ENCODE measurements at places on chromosomes 4 and X.

GRCh38 chr4:77745792-77746191 lies 73.4 kb downstream of the CNOT6L start:
- DNase-seq, result no peak

- no peak for DNase-seq
Observed at GRCh38 chrX:38999967-39000745, 198.9 kb downstream of the MID1IP1 start.

GRCh38 chr4:184456337-184456736 lies 18.0 kb downstream of the IRF2 start:
- DNase-seq, result no peak

DNA sequence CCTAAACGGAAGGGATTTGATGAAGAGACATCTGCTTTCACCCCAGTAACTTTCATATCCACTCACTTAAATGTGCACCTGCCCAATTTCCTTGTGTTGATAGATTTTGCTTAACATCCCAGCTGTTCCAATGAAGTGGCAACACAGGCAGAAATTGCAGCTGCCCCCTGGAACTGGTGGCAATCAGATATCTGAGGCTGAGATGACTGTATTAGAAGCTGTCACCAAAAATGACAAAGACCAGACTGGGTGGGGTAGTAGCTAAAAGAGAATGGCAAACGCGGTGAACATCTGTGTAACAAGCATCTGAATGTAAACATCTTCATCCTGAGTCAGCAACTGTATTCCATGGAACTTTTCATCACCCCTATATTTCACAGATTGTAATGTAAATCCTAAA lies 17.1 kb downstream of the GABRA2 start:
- no peak for DNase-seq

GRCh38 chrX:128754130-128754529 lies 701.9 kb upstream of the ACTRT1 start:
- DNase-seq, result no peak

DNA sequence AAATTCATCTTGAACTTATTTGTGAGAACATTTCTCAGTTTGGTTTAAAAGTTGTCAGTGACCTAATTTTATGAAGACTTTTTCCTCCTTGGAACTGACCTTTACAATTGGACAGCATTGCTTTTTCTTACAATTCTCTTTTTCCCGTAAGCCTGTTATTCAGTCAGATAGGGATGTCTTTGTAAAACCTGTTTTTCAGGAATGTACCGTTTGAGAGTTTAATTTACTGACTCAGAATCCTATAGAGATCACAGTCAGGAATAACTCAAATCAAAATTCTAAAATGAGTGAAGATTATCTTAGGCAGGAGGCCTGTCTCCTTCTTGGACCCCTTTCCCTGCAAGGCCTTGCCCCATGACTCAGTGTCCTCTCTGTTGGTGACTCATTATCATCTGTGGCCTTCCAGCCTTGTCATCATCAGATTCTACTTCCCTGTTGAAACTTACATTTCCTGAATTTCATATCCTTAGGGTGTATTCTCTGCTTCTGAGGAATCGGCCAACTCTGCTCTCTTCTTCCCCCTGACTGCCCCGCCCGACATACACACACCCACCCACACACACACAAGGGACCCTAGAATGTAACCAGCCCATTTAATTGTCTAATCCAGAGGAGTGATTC lies 99.8 kb downstream of the ARHGAP10 start:
- no peak for DNase-seq

DNA sequence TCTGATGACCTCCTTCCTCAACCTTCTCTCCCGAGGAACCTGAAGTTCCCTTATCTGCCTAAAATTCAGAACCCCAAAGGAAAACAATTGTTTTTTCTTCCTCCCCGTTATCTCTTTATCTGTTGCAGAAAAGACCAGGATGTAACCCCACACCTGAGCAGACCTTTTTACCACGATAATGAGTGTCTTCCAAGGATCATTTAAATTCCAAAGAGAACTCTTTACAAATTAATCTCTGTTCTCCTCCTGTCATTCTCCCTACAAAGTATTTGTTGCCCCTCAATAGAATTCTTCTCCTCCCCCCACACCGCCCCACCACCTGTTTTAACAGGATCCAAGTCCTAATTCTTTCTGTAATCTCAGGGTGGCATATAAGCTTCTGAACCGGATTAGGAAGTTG lies 78.5 kb upstream of the NLGN4X start:
- DNase-seq, result no peak

GRCh38 chrX:14554131-14554715 lies 24.9 kb downstream of the GLRA2 start:
- DNase-seq, result no peak

DNA sequence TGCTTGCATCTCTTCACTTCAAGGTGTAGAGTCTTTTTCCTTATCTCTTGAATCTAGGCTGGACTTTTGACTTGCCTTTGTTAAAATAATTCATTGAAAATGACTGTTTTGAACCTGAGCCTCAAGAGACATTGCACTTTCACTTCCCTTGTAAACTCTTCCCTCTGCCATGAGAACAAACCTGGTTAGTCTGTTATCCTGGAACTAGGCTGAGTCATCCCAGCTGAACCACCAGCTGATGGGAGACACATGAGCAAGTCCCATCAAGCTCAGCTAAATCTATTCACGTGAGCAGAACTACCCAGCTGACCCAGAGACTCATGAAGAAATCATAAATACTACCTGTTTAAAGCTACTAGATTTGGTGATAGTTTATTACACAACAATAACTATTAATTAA lies 202.3 kb upstream of the CENPE start:
- DNase-seq, result no peak

- no peak for DNase-seq
Observed at GRCh38 chrX:12610079-12610478, 181.1 kb upstream of the PRPS2 start.

GRCh38 chr4:71830497-71831190 lies 46.8 kb upstream of the GC start:
- DNase-seq, result no peak

DNA sequence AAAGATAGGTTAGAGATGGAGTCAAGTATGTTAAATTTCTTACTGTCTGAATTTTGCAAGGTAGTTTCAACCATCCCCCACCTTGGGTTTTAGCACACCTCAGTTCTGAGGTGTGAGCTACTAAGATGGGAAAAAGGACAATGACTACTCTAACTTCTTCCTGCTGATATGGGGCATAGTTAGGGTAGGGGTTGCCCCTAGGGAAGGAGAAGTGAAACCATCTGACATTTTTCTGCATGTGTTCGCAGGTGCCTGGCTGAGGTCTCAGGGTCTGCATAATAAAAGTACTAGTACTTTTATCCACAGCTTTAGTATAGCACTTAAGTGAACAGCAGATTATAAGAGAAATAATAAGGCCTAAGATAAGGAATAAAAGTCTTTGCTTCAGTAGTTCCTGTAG lies 129.5 kb upstream of the CYSLTR1 start:
- DNase-seq, result no peak

DNA sequence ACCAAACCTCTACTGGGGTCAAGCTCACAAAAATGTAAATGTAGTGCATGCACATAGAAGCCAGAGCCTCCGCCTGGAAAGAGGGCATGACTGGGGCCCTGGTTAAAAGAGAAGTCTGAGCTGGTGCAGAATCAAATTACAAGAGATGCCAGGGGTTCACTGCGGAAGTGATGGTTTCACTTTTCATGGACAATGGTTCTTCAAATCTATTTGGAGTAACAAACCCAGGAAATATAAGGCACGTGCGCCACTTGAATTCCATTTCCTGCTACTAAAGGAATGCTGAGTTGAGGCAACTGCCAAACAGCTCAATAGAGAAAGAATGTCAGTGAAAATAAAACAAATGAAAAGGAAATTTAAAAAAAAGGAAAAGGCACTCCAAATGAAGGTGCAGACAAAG lies 79.8 kb downstream of the FUNDC1 start:
- DNase-seq, result no peak

DNA sequence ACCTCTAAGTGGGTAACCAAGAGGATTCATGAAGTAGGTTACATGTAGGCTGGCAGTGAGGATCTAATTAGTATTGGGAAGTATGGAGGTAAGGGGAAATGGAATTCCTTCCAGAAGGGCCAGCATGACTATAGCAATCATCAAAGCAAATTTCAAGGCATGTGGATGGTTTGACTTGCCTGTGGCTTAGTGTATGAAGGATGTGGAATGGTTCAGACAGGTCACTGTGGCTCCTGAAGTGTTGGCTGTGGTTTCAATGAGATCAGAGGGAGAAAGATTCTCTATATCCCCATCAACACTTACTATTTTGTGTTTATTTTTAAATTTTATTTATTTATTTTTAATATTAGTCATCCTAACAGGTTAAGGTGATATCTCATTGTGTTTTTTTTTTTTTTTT lies 121.6 kb upstream of the TBC1D9 start:
- DNase-seq, result no peak

- DNase-seq, result no peak
Observed at GRCh38 chr4:175559126-175559525, 252.9 kb downstream of the GPM6A start.

DNA sequence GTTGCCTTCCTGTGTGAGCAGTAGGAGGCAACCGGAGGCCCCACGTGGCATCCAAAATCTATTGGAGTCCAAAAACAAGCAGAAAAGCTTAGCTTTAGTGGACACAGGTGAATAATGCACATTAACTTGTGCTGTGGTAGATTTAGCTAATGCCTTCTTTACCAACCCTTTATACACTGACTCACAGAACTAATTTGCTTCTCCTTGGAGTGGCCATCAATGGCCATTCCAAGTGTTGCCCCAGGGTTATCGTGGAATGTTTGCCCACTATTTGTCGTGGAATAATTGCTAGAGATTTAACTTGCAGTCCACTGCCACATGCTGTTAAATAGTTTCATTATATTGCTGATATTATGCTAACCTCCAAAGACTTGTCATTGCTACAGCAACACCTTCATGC lies 729.1 kb downstream of the STPG2 start:
- no peak for DNase-seq

DNA sequence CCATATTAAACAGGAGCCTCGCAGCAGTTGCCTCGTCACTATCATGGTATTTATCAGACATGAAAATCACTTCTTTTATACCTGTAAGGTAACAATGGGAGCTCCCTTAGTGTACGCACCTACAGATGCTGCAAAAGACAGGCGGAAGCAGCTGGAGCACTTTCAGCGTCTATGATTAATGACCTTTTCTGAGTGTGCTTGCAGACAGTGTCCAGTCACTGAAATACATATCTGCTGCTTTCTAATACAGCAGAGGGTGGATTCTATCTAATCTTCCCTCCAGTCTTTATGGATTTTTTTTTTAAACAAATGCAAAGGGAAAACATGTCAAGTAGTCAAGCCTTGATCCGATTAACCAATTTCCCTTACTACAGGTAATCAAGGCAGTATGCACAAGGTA lies 24.1 kb downstream of the DCTD start:
- DNase-seq, result no peak

GRCh38 chr4:140743194-140743931 lies 12.8 kb downstream of the TBC1D9 start:
- DNase-seq, result no peak

GRCh38 chrX:64427281-64427680 lies 32.0 kb upstream of the MTMR8 start:
- no peak for DNase-seq

DNA sequence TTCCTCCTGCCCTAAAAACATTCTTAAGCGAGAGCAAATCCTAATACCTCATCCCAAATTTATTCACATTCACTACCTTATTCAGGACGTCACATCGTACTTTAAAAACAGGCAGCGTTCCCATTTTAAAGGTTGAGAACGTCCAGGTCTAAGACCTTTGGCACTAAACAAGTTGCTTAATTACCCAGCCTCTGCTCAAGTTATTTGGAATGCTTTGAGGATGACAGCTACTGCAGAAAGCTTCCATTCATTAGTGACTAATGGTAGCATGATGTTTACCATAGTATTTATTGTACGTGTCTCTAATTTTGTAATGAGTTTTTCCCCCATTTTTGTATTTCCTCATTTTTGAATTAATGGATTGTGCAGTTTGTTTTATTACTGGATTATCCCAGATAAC lies 1.5 kb downstream of the USP38 start:
- DNase-seq, result no peak

- no peak for DNase-seq
Observed at GRCh38 chrX:146054311-146054710, 236.7 kb downstream of the SLITRK2 start.

DNA sequence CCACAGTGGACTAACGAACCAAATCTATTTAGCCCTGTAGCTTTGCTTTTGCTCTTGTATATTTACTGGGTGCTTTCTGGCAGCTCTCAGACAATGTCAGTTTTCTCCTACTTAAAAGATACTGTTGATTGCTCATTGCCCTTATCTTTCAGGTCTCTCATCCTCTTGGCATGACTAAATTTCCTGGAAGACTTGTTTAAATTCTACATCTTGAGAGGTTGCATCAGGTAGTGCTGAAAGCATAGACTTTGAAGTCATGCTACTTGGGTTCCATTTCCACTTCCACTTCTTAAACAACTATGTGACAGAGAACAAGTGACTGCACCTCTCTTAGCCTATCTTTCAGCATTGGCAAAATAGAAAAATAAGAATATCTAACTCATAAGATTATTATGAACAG lies 8.4 kb downstream of the TDO2 start:
- no peak for DNase-seq

DNA sequence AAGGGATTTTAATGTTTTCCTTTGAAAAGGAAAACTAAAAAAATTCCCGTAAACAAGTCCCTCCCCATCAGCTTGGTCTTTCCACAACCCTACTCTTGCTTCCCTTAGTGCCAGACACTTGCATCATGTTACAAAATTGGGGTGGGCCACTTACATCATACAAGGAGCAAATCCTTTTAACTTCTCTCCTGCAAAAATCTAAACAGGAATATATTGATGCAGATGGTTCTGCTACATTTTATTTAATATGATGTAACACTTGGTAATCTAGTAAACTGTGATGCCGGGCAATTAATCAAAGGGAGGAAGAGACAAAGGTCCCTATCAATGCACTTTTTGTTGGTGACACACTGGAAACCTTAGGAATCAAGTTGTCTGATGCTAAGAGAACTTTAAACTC lies 125.3 kb downstream of the UBE2K start:
- DNase-seq, result no peak

- no peak for DNase-seq
Observed at GRCh38 chr4:2482192-2482591, 13.3 kb downstream of the RNF4 start.

Measured in activated T-helper 1 cell treated with anti-CD3 and anti-CD28 coated beads, Interleukin-12 subunit alpha, Interleukin-12 subunit beta, Interleukin-2, Interleukin-4 antibody, amounts not matched to agents 30 ng/mL and 10 ng/mL and 1 ng/mL, durations not matched to agents 14 hours and 24 hours and 36 hours (primary cell).